ENCODE measurements at places on chromosomes 13 and 19. TPM values are rescaled to one million over a fixed set of nuclear protein-coding genes. Genes with fewer than 3 reads are reported as not detected.

The CCNA1 gene
- 1.4 TPM for total RNA-seq

The FUT6 gene
- total RNA-seq: not detected

The PRKCG gene
- total RNA-seq: not detected

The HSD17B14 gene
- total RNA-seq: 6.8 TPM

The LYPD5 gene
- total RNA-seq: 0.14 TPM

Measured in smooth muscle cell of bladder (primary cell).